ENCODE measurements at places on chromosomes 16 and 17.
A peak's percentile ranks its signal among the peaks of the same experiment; 100 is the strongest.

DNA sequence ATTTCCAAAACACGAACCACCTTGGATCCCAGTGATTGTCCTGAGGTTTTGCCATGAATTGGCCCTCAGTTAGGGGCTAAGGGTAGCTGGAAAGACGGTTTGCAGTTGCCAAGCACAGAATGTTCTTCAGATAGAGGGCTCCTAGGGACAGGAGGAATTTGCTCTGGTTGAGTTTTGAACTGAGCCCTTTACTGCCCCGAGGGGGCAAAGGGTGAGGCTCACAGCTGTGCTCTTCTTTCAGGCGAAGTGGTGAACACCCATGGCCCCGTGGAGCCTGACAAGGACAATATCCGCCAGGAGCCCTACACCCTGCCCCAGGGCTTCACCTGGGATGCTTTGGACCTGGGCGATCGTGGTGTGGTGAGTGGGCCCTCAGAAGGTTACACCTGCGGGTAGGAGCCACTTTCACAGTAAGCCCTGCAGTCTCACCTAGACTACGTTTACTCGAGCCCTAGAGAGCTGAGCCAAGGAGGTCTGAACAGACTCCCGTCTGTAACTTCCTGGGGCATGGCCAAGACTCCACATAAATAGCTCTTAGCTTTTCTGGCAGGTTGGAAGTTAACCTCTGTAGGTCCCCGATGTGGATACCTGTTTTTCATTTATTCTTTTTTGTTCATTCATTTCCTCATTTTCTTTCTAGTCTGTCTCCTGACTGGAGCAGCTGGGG lies 32.5 kb downstream of the NMT1 start:
- no peak for DNase-seq

DNA sequence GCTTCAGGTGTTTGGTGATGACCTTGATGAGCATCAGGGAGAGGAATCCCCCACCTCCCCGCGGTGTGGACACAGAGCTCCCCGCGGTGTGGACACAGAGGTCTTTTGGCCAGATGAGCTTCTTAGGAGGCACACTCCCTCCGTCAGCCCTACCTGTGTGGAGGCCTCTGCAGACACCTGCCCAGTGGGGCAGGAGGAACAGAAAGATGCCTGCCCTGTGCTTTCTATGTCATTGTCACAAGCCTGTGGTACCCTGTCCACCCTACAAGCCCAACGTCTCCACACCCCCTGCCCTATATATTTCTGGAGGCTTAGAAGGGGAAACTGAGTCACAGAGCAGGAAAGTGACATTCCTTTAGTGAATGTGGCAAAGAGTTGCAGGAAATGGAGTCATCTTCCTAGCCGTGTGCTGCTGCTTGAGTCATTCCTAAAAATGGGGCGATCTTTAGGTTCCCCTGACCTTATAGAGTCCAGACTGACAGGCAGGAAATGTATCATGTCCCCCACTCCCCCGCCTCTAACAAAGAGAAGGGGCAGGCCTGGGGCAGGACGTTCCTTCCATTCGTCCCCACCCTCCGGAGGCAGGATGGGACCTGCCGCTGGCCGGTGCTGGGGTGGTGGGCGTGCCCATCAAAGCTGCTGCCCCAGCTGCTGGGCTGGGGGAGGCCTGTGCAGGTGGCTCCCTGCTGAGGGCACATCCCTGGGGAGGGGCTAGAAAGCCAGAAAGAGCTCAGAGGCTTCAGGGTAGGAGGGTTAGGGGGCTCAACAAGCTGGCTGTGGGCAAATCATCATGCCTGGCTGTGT lies 1.0 kb upstream of the C16orf74 start:
- no peak for DNase-seq

GRCh38 chr17:74212209-74212912 lies 1.0 kb upstream of the TTYH2 start:
- DNase-seq: no peak

GRCh38 chr17:73424571-73424970 lies 112.8 kb upstream of the CDC42EP4 start:
- DNase-seq: no peak

- peak; percentile 18 for DNase-seq
Observed at GRCh38 chr17:40290629-40291280, 3.1 kb downstream of the CDC6 start.

- no peak for DNase-seq
Observed at GRCh38 chr16:55462241-55462640, 16.8 kb upstream of the MMP2 start.

- no peak for DNase-seq
Observed at GRCh38 chr17:40431231-40431602, 12.0 kb upstream of the IGFBP4 start.

DNA sequence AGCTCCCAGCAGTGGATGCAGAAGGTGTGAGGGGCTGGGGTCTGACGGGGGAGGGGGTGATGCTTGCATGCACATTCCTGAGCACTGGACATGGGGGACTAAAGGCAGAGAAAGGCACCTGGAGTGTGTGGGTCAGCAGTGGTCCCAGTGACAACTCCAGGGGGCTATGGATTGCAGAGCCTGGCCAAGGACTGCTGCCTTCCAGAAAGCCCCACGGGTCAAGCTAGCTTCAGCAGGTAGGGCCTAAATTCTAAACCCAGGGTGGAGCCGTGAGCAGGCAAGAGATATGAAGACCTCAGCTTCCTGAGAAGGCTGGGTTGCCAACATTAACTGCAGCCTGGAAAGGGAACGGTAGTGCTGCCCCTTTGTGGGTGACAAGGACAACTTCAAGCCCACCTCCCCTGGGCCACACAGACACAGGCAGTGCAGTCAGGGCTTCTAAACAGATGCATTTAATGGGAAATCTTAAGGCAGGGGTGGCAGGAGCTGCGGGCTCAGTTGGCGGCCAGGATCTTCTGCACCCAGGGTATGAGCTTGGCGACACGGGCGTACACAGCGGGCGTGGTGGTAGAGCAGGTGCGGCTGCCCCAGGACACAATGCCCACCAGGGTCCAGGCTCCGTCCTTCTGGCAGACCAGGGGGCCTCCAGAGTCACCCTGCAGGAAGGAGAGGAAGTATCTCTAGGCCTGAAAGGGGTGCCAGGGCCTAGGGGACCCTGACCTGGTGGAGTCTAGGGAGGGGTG lies 3.1 kb downstream of the CTRB2 start:
- no peak for DNase-seq

GRCh38 chr17:19372439-19372838 lies 5.9 kb upstream of the MAPK7 start:
- DNase-seq: no peak

DNA sequence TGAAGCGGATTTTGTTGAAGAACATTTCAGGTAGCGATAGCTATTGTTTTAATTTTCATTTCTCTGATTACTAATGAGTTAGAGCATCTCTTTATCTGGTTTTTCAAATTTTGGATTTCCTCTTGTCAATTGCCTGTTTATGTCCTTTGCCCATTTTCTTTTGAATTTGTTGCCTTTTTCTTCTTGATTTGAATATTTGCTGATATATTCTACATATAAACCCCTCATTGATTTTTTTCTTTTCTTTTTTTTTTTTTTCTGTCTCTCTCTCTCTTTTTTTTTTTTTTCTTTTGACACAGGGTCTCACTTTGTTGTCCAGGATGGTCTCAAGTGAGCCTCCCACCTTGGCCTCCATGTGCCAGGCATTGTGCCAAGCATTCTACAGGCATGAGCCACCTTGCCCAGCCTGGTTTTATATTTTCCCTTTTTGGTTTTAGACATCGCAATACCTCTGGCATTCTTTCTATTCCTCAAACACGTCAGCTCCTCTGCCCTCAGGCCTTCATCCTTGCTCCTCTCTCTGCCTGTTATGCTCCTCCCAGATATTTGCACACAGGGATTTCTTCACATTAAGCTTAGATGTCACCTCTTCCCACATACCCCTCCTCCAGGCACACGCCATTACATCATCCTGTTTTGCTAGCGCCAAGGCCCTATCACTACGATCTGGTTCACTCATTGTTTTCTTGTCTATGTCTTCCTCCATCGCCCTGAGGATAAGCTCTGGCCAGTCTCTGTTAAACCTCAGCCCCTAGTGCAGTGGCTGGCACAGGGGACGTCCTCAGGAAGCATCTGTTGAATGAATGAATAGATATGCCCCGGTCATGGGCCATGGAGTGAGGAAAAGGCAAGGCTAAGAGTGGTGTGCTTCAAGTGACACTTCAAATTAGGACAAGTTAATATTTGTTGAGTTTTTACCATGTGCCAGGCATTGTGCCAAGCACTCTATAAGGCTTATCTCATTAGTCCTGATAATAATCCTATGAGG lies 8.6 kb downstream of the SARM1 start:
- DNase-seq: no peak

GRCh38 chr17:77479372-77480198 lies 338.8 kb downstream of the SEC14L1 start:
- peak; percentile 35 for DNase-seq

- DNase-seq: no peak
Observed at GRCh38 chr16:84220851-84221250, 19.0 kb downstream of the KCNG4 start.

DNA sequence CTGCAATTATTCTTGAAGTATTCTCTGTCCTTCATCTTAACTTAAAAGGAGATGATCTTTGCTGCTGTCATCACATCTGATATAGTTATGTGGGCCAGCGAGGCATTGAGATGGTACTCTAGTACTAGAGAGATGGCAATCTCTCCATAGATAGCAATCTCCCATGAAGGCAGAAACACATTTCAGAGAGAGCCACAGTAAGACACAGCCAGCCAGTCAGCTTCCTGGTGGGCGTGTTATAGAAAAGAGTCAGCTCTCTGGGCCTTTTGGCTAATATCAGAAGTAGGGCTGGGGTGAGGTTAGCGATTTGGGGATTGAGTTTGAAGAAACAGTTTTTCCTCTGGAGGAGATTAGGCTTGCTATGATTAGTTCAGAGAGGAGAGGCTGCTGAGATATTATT lies 22.6 kb upstream of the EFCAB13 start:
- no peak for DNase-seq

DNA sequence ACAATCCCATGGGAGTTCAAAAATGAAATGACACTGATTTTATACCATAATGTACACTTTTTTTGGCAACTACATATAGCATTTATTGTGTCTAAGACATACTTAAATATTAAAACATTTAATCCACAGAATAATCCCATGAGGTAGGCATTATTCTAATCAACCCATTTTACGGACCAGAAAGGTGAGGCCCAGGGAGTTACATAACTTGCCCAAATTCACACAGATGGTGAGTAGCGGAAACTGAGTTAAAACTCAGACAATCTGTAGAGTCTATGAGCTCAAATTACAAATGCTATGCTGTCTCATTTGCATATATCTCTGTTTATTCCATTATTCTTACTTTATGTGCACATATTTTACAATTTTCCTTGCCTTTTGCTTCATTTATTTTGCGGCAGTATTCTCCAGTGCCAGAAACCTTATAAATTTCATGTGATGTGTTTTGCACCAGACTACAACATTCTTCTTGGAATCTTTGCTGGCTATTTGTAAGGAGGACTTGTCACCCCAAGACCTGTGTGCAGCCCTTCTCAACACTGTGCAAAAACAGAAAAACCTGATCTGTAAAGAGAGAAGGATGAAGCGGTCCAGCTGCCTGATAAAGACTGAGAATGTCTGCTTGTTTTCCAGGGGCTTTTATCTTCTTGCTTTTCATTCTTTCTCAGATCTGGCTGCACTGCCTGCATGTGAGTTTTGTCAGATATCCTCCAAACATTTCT lies 2.3 kb upstream of the ABCA9 start:
- DNase-seq: no peak

- peak; percentile 44 for DNase-seq
Observed at GRCh38 chr16:22353191-22353919, 21.1 kb downstream of the CDR2 start.

GRCh38 chr16:13997526-13997925 lies 73.6 kb upstream of the MRTFB start:
- DNase-seq: no peak

DNA sequence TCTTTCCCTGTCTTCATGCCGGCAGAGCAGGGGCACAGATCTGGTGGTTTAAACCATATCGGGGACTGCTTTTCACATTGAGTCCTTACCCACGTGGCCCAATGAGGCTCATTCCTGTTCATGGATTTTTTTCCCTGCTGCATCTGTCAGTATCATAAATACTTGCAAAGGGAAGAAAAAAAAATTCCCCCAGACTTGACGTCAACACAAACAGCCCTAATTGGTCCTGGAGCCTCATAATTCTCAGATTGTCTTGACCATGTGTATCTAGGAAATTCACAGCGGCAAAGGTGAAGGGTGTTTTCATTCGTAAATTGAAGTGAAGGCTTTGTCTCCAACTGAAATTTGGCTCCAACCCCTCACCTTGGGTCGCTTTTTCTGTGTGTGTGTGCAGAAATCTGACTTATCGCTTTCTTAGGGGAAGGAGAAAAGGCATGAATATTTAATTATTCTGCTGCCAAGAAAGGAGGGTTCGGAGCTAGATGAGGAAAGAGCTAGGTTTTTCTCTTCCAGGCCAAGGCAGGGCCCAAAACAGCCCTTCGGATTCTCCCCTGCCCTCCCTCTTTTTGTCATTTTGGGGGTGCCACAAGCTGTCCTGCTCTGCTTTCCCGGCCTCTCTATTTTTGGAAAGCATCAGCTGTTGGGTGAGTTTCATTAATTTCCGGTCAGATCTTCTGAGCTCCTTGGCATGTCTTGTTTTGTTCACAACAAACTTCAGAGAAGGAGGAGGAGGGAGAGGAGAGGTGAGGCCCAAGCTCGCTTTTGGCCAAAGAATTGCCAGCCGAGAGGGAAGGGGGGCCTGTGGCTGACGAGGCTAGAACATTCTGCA lies 17.8 kb upstream of the CIBAR2 start:
- DNase-seq: no peak

DNA sequence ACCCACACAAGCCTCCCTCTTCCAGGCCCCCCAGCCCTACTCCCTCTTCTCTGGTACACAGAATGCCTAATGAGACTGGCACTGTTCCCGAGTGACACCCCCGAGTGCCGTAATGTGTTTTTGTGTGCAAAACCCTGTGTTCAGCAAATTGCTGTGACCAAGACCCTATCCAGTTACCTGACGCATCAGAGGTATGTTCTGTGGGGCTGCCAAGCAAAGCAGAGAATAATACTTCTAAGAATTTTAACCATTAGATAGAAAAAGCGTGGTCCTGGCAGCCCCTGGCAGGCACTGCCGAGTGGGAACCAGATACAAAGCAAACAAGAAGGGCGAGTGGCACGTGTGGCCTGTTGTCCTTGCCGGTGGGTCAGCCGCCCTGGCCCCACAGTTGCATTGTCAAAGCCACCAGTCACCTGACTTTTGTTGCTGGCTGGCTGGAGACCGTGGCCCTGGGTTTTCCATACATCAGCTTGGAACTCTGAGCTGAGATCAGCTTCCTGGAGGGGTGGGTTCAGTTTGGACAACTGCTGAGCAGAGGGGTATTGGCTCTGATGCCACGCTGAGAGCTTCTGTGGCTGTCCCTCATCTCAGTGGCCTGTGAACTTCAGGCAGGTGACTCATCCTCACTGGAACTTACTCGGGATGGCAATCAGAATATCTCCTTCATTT lies 69.1 kb upstream of the BRD7 start:
- no peak for DNase-seq

- DNase-seq: no peak
Observed at GRCh38 chr17:47200325-47200664, 8.9 kb upstream of the MYL4 start.

DNA sequence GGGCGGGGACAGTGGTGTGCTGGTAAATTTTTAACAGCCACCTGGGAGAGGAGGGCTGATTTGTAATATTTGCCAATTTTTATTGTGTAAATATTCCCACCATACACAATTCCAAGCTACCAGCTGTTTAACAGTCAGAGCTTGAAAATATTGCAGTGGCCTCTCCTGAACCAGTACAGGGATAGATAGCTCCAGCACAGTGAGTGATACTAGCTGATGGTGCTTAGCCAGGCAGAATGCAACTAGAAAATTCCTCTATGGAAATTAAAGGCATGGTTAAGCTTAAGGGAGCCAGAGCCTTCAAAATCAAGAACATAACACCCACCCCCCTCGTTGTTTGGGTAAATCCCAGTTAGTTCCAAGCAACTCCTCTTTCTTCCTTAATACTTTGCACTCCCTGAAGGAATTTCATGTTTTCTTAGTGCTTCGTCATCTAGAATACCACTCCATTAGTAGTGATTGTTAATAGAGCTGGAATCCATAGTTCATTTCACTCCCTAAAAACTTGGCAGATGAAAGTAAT lies 96.6 kb downstream of the CYB561 start:
- no peak for DNase-seq
